Activated CD8-positive, alpha-beta memory T cell treated with anti-CD3 and anti-CD28 coated beads for 36 hours (primary cell): ENCODE measurements at places on chromosomes 2 and 18. TPM values are rescaled to one million over a fixed set of nuclear protein-coding genes. Genes with fewer than 3 reads are reported as not detected.

The ARMC9 gene
- 5.7 TPM for total RNA-seq

The DNER gene
- total RNA-seq: not detected

The MSTN gene
- not detected for total RNA-seq

The HNMT gene
- not detected for total RNA-seq

The KIF3C gene
- 6.6 TPM for total RNA-seq

The LRP2 gene
- total RNA-seq: 0.08 TPM

The IGFBP5 gene
- total RNA-seq: not detected

The TMEM198 gene
- total RNA-seq: 5.9 TPM

The HOXD12 gene
- total RNA-seq: not detected

The SLC11A1 gene
- total RNA-seq: 0.15 TPM

The RAB6C gene
- 0.06 TPM for total RNA-seq

The ANKRD53 gene
- total RNA-seq: not detected

The LYPD6 gene
- total RNA-seq: not detected

The FBXO48 gene
- 1.4 TPM for total RNA-seq

The CRYGC gene
- total RNA-seq: not detected

The CCL20 gene
- 5.7 TPM for total RNA-seq

The WDSUB1 gene
- 5.8 TPM for total RNA-seq

The RNF152 gene
- 0.21 TPM for total RNA-seq

The NAT8 gene
- not detected for total RNA-seq
